ENCODE measurements at places on chromosomes 12 and 14. TPM values are rescaled to one million over a fixed set of nuclear protein-coding genes. Genes with fewer than 3 reads are reported as not detected.

- ATAC-seq: no peak
These were observed 177.1 kb downstream of the RMST start for GRCh38 chr12:97639702-97640101.

Gene PRH2
- total RNA-seq: 6.0 TPM

DNA sequence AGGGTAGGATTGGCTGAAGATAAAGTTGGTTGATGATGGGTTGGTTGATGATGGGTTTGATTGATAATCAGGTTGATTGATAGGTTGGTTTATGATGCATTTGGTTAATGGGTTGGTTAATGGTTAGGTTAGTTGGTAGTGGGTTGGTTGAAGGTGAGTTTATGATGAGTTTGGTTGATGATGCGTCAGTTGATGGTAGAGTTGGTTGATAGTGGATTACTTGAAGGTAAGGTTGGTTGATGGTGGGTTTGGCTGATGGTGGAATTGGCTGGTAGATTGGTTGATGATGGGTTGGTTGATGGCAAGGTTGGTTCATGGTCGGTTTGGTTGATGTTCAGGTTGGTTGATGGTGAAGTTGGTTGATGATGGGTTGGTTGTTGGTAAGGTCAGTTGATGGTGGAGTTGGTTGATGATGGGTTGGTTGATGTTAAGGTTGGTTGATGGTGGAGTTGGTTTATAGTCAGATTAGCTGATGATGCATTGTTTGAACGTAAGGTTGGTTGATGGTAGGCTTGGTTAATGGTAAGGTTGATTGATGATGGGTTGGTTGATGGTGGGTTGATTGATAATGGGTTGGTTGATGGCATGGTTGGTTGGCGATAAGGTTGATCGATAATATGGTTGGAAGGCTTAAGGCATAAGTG is 146.4 kb downstream of the ADGRD1 start:
- no peak for ATAC-seq

- no peak for ATAC-seq
These were observed 88.8 kb upstream of the NOS1 start for GRCh38 chr12:117450209-117450608.

- no peak for ATAC-seq
These were observed 218.5 kb downstream of the PHLDA1 start for GRCh38 chr12:75813072-75813471.

GRCh38 chr12:119710374-119710964 is 42.5 kb downstream of the PRKAB1 start:
- no peak for ATAC-seq
